HAP-1 (cell line): ENCODE measurements at places on chromosomes 12 and 14.

DNA sequence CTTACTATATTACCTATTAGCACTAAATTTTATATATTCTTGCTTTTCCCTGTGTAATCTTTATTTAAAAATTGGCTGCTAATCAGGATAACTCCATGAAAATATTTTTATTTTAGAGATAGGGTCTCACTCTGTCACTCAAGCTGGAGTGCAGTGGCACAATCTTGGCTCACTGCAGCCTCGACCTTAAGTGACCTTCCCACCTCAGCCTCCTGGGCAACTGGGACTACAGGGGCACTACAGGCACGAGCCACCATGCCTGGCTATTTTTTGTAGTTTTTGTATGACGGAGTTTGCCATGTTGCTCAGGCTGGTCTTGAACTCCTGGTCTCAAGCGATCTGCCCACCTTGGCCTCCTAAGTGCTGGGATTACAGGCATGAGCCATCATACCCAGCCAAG lies 32.4 kb upstream of the VCPKMT start:
- DNase-seq: no peak

DNA sequence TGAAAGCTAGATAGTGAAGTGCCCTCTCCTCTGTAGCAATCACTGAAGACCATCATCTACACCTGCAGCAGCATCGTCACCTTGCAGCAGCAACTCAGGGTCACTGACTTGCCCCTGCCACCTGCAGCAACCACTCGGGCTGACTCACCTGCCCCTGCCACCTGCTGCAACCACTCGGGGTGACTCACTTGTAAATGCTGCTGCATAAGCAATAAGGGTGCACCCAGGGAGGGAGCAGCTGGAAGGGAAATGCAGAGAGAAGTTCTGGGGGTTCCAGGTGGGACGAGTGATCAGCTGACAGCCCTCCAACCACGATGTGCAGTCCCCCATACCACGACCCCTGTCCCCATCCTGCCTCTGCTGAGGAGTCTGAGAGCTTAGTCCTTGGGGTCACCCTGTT lies 357.1 kb upstream of the SFSWAP start:
- no peak for DNase-seq

DNA sequence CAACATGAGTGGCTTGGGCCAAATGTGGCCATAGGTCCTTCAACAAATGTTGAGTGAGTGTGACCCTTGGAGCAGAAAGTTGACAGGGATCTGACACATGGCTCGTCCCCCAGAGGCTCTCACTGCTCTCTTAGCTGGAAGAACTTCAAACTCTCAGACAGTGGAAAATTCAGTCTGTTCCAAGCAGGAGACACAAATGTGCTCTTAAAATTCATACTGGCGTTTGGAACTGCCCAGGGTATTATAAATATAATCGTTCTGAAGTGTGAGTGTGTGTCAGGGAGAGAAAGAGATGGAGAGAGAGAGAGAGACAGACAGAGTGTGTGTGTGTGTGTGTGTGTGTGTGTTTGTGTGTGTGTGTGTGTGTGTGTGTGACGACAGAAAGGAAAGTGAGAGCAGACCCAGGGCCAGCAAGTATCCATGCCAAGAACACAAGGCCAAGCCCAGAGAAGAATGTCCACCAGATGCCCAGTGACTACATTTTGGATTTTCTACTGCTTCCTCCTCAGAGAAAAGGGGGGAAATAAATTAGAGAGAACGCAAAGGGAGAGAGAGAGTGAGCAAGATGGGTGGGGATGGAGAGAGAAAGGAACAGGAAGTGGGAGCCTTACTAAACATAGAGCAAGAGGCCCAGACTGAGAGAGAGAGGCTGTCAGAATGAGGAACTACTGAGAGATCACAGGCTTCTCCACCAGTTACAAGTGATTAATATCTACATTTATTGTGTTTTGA lies 193.6 kb upstream of the NUDT4 start:
- DNase-seq: no peak

GRCh38 chr14:25086821-25087396 lies 37.0 kb upstream of the STXBP6 start:
- DNase-seq: no peak

- no peak for DNase-seq
Measured at GRCh38 chr14:74917646-74918081, 5.4 kb downstream of the RPS6KL1 start.

GRCh38 chr14:72730468-72730867 lies 163.4 kb downstream of the DPF3 start:
- DNase-seq: no peak

DNA sequence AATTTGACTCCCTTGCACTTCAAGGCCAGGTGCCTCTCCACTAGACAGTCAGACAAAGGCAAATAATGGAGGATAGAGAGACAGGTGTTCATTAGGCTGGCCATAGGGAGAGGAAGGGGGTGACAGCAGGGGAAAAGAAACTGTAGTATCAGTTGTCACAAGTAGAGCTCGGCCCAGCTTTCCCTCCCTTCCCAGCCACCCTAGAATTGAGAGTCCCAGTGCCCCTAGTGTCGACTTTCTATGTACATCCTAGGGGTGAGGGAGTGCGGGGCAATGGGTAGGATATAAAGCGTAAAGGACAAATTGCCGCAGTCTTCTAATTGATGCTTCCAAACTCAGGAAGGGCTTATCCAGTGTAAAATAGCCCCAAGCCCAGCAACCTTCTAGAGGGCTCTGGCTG lies 39.0 kb downstream of the BAZ2A start:
- no peak for DNase-seq

GRCh38 chr12:101647711-101648110 lies 49.7 kb upstream of the CHPT1 start:
- no peak for DNase-seq

GRCh38 chr14:102094101-102094500 lies 7.3 kb upstream of the HSP90AA1 start:
- DNase-seq: no peak

GRCh38 chr14:78154827-78155226 lies 15.3 kb upstream of the NRXN3 start:
- no peak for DNase-seq

DNA sequence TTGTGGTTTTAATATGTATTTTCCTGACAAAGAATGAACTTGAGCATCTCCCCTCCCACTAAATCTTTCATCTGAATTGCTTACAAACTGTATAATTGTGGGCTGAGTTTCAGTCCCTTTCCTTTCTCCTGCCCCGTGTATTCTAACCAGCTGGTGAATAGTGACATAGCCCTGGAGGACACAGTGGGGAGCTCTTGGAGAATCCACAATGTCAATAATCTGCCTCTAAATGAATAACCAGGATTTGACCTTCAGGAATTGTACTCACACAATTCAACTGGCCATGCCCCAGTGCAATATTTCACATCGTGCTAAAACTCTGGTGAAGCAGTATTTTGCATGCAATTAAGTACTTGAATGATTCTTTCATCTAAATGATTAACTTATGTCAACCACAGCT lies 177.2 kb downstream of the C12orf42 start:
- no peak for DNase-seq

DNA sequence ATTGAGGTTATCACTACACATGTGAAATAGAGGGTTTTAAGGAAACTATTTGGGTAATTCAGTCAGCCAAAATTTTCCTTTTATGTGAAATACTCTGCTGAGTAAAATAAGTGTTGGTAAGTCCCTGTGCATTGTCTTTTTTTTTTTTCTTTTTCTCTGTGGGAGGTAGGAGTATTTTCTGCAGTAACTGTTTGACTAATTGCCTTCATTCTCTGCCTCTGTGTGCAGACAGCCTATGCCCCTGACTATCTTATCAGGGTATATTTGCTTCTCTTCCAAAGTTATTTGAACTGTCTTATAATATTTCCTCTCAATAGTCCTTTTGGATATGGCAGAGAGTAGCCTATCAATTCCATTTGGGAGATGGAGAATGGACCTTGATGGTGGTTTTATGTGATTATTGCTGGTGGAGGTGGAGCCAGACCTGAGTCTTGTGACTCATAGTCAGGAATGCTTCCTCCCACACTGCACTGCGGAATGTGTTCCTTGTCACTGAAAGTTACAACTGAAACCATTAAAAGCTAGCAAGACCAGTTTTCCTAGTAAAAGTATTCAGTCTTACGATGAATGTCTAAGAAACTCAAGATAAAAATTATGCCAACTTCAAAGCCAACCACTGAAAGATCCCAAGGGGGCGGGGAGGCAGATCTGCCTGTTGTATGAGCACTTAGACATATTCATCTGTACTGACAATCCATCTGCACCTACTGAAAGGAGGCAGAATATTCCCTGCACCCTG lies 40.9 kb upstream of the STXBP6 start:
- no peak for DNase-seq

DNA sequence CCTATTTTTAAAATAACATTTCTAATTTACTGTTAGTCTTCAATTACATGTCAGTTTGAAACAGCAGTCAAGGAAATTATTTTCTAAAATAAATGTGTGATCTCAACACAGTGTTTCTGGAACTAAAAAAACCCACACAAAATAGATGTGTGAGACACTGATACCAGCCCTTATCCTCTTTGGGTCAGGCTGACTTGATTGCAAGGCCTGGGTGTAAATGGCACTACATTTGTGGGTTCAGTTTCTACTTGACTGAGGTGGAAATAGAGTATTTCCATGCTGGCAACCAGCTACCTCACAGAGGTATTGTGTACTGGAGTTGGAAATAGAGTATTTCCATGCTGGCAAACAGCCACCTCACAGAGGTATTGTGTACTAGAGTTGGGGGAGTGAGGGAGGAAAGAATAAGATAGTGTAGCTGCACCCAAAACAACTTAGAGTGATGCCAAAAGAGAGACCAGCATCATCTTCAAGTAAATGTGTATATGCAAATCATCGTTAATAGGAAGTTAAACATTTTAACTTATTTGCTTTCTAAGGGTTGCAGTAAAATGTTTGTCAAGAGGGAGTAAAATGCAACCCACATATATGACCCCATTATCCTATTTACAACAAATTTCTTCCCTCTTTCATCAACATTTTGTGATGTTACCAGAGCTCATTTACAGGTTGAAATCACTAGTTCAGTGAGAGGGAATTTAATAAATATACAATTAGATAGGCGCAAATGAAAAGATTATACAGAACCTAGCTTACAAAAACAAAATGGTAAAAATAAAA lies 10.7 kb upstream of the LYZ start:
- DNase-seq: no peak
